ENCODE measurements at places on chromosomes 7 and 10.

- DNase-seq: no peak
Observed at GRCh38 chr7:74403521-74404387, 50.0 kb upstream of the GTF2IRD1 start.

- no peak for DNase-seq
Observed at GRCh38 chr10:3702569-3702968, 82.4 kb downstream of the KLF6 start.

DNA sequence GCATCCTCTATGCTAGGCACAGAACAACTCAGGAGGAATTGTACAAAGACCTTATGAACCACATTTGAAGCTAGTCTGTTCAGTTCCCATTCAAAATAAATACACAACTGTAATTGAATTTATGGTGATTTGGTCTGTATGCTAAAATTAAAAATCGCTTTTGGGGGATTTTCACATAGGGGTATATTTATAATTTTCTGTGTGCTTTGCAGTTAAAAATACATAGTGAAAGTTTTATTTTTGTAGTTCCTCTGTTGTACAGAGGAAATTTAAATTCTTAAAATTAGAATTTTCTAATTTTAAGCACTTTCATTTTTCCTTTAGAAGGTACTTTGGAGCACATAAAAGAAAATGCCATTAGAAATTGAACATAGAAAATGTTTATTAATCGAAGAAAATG, 6.9 kb downstream of the RABGEF1 start:
- DNase-seq: no peak

GRCh38 chr10:99658622-99659030, 683 bp upstream of the ENTPD7 start:
- no peak for DNase-seq

DNA sequence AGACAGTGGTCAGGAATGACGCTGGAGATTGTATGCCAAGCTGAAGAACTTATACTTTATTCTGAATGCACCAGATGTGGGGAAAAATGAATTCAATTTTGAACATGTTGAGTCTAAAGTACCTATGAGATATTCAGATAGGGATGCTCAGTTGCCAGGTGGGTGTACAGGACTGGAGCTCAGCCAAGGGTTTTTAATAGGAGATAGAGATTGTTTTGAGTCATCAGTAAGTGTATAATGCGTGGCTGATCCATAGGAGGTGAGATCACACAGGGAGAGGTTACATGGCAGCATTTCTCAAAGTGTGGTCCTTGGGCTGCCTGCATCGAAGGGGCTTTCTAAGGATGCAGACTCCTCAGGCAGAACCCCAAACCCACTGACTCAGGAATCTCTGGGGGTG, 6.8 kb upstream of the HIPK2 start:
- no peak for DNase-seq

- no peak for DNase-seq
Observed at GRCh38 chr10:96441322-96441885, 72.3 kb downstream of the TLL2 start.

DNA sequence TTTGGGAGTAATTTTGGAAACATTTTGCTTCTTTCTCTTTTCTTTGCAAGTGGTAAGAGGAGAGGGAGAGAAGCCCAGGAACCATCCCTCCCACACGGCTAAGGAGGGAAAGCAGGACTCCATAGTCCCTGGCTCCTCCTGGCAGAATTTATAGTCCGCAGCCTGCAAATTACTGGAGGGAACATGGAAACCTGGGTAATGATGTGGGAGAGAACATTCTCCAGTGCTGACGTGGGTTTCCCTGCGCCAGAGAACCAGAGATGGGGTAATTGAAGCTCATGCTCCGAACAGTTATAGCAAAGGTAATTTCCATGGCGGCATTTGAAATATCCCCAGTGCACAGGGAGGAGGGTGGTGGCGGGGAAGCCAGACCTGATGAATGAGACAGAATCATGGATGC, 320.4 kb downstream of the RPS24 start:
- no peak for DNase-seq

- DNase-seq: no peak
Observed at GRCh38 chr10:22693371-22693784, 21.0 kb downstream of the PIP4K2A start.

DNA sequence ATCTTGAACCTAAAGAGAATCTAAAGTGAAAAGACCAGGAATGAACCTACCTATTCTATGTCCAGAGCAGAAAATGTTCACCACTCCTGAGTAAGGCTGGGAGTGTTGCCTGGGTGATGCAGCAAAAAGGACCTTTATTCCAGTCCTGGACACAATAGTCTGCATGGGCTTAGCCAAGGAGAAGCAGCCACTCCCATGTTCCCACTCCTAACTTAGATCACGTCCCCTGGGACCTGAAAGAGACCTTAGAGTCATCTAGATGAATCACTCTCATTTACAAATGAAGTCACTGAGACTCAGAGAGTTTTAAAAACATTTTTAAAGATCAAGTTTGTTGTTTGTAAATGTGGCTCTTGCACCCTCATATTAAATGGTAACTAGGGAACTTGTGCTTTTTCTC, 763.4 kb downstream of the KCNMA1 start:
- DNase-seq: no peak

DNA sequence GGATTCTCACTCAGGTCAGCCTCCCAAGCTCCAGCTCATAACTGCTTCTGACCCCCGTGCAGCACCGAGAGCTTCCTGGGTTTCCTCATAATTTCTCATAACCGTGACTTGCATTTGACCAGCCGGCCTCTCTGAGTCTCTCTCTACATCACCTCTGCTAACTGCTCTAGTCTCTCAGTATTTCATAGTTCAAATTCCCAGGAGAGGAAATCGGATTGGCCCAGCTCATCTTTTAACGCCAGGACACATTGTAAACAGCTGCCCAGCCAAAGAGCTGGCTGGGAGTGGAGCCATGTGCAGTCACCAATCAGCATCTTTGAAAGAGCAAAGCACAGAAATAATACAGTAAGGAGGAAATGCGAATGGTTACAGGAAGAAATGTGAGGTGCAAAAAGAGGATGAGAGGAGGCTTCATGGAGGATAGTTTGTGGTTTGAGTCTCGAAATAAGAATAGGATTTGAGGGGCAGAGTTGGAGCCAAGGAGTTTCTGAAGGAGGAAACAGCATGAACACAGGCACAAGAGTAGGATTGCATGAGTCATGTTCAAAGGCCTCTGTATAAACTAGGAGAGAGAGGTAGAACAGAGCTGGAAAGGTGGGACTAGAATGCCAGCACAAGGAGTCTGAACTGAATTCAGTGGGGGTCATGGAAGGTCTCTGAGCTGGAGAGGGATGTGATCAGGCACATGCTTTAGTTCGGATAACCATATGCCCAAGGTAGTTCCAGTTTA, 15.2 kb upstream of the LBX1 start:
- DNase-seq: no peak

DNA sequence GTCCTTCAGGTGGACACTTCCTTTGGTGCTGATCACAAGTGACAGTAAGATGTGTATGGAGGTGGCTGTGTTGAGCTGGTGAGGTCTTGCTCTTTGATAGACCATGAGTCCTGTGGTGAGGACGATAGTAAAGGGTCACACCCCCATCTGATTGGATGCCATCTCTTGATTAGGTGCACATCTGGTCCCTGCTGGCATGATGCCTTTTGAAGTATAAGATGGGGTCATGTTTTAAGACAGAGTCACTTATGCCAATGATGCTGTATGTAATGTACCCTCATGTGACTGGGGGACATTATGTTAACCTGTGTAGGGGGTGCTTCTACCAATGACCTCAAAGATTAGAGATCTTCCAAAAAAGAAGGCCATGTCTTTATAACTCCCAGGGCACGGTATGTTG, 644.6 kb downstream of the ACTR3B start:
- no peak for DNase-seq

- no peak for DNase-seq
Observed at GRCh38 chr7:131027287-131027773, 293.3 kb upstream of the KLF14 start.

- no peak for DNase-seq
Observed at GRCh38 chr10:99869581-99870122, 87.2 kb downstream of the ABCC2 start.

GRCh38 chr7:134886353-134887057, 99.8 kb upstream of the AGBL3 start:
- DNase-seq: no peak

DNA sequence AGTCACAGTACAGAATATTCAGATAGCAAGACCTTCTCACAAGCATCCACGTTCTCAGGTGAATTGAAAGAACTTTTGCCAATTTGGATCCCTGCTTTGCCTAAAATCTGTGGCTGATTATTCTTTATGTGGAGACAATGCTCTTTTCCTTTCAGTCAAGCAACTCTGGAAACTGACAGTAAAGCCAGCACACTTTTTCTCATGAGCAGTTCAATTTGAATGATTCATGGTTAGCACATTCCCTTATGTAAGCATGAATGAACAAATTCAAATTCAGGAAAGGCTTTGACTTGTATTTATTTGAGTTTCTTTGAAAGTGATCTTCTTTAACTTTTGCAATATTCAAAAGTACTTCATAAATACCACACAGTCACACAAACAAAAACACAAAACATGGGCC, 57.6 kb downstream of the MEOX2 start:
- no peak for DNase-seq

DNA sequence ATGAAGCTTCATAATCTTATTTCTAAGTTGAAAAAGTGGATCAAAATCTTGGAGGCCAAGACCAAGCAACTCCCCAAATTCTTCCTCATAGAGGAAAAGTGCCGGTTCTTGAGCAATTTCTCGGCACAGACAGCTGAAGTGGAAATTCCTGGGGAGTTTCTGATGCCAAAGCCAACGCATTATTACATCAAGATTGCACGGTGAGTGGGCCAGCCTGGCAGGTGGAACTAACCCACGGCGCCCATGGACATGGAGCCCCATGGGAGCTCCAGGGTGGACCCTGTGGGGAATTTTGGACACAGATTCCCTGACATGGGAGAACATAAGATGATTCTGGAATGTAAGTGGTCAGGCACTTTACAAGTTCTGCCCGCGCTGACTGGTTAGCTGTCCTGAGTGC, 125.9 kb downstream of the TRRAP start:
- DNase-seq: no peak

GRCh38 chr7:127107601-127108007, 145.1 kb downstream of the GRM8 start:
- no peak for DNase-seq

GRCh38 chr10:27100813-27101347, 586 bp upstream of the ANKRD26 start:
- DNase-seq: no peak

DNA sequence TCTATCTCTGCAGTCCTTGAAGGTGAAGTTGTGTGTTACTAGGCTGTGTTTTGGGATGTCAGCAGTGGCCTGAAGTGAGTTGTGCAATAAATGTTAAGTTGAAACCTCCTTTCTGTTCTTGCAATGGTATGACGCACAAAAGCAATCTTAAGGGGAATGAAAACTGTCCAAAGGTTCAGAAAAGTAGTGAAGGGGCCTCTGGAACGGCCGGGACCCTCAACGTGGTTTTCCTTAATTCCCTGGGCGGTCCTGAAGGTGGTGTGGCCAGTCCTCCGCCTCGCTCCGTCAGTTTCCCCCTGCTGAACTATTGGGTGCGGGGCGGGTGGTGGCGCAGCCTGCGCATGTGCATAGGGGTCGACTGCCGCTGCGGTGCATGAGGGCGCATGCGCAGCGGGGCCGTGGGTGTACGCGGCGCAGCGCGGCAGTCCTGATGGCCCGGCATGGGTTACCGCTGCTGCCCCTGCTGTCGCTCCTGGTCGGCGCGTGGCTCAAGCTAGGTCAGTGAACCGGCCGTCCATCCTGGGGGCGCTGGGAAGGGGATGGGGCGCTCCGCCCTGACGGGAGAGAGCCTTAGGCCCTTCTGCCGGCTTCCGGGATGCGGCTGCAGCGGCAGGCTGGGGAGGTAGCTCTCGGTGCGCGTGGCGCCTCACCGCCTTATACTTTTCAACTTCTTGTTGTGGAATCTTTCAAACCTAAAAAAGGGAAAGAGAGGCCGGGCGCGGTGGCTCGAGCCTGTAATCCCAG, at the start of gene SUMF2:
Gene SUMF2, plus strand, starts transcription at position 405 of the 744 bp plus-strand sequence. Its CDS starts 26 bp downstream, at position 431.
- DNase-seq: peak; percentile 54

DNA sequence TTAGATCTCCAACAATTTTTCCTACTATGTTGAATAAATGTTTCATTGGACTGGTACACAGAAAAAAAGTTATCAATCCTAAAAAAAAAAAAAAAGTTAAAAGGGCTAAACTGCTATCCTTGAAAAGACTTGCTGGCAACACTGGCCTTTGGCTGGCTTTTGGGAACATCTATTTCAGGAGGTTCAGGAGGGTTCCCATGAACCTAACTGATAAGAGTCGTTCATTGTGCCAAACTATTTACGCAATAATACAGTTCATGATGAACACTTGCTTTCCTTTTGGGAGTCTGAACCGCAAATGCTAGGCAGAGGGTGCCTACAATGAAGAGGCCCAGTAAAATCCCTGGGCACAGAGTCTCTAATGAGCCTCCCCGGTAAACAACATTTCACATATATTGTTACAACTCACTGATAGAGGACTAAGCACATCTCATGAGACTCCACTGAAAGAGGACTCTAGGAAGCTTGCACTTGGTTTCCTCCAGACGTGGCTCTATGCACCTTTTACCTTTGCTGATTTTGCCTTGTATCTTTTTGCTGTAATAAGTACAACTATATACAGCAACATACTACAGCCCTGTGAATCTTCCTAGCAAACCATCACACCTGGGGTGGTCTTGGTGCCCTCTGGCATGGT, 45.0 kb downstream of the ZFAND4 start:
- DNase-seq: no peak

DNA sequence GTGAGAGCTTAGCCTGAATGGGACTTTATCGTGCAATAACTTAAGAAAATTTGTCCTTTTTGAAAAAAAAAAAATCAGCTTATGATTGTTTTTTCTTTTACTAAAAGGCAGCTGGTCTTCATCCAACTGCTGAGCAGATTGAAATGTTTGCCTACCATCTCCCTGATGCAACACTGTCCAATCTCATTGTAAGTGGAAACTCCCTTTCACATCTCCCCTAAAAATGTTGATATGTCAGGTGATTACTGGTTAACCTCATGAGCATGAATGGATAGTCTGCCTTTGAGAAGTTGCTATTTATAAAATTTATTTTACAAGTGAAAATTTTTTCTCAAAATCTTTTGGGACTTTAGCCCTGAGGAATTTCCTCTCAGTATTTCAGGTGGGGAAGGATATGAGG, 17.8 kb upstream of the HKDC1 start:
- no peak for DNase-seq

DNA sequence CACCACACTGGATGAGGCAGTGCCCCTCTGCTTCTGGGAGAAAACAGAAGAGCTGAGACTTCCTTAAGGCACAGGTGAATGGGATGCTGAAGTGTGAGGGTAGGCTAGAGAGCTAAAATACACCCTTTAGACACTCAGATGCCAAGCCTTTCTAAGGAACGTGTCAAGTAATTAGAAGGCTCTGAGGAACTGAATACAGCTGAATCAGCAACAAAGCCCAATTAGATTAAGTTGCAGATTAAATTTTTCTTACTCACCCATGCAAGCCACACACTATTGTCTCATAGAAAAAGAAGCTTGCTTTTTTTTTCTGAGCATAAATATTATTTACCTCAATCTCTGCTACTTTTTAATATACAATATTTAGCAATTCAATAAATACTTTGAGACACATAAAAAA, 354.3 kb upstream of the NRG3 start:
- DNase-seq: no peak

All from NCI-H1048 (cell line).